Osteoblast (primary cell): ENCODE measurements at places on chromosomes 16 and 17. TPM values are rescaled to one million over a fixed set of nuclear protein-coding genes. Genes with fewer than 3 reads are reported as not detected.

NPIPA8 gene
- not detected in 2 replicates for total RNA-seq

SLC16A6 gene
- total RNA-seq, result 1.4 and 3.8 TPM in 2 replicates

CNGB1 gene
- total RNA-seq, result not detected in 2 replicates

CFAP97D1 gene
- under 0.01 TPM in 1 of 2 replicates, not detected in the other for total RNA-seq

OR2C1 gene
- total RNA-seq, result 0.29 TPM in 1 of 2 replicates, not detected in the other

MYOCD gene
- under 0.01 TPM in 2 replicates for total RNA-seq

OR3A3 gene
- not detected in 2 replicates for total RNA-seq

TMIGD1 gene
- not detected in 2 replicates for total RNA-seq

GRCh38 chr17:80839511-80839941 lies 152.1 kb upstream of the CHMP6 start:
- H3K4me3 ChIP-seq, result no peak overlapping the region
- H3K27me3 ChIP-seq, result no peaks in the 10 kb centered on the region
- H3K27ac ChIP-seq, result no peak overlapping the region
- peaks cover 4% of the 10 kb centered on the region for H3K4me1 ChIP-seq
- peaks cover 8% of the 10 kb centered on the region for H3K36me3 ChIP-seq

DNA sequence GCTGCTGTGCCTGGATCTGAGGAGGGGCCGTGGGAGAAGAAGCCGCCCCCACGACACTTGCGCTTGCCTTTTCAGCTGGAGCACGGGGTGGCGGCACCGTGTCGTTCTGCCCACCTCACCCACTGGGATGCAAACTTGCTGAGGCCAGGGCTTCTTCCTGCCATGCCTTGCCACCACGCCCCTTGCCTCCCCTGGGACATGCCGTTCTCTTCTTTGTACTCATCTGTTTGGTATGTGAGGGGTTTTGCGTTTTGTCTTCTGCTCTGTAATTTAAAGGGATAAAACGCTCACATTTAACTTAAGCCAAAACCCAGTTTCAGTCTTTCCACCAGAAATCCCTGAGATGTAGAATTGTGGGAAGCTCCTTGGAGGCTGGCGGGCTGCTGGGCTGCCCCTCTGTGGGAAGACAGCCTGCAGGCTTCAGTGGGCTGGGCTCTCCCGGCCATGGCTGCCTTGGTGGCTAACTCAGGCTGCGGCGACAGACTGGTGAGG lies 180.2 kb downstream of the RPTOR start:
- DNase-seq, result peak; percentile 91
- H3K27ac ChIP-seq, result peak overlapping the region; percentile 83
- H3K4me1 ChIP-seq, result peaks cover 31% of the 10 kb centered on the region
- H3K4me3 ChIP-seq, result peak overlapping the region; percentile 65
- H3K36me3 ChIP-seq, result no peaks in the 10 kb centered on the region
- H3K27me3 ChIP-seq, result no peaks in the 10 kb centered on the region

GRCh38 chr17:17781591-17782496 lies 54.9 kb downstream of the SREBF1 start:
- H3K4me1 ChIP-seq, result peaks cover 22% of the 10 kb centered on the region
- no peaks in the 10 kb centered on the region for H3K27me3 ChIP-seq
- H3K27ac ChIP-seq, result no peak overlapping the region
- DNase-seq, result no peak

DNA sequence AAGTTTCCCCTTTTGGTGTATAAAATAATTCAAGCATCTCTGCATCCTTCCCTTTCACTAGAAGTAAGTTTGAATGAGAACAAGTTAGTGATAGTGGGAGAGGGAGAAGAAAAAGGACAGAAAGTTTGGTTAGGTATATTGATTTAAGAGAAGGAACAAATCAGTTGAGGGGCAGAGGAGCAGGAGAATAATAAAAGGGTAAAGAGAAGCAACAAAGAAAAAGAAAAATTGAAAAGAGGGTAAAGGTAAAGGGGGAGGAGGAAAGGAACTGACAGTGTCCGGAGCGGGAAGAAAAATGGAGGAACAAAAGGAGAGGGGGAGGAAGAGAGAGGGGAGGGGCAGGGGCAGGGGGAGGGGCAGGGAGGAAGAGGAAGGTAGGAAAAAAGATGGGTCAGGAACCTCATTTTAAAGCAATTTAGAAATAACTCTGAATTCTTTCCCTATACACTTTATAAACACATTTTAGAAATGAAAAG lies 6.3 kb upstream of the IGF2BP1 start:
- H3K4me1 ChIP-seq, result no peaks in the 10 kb centered on the region
- DNase-seq, result no peak
- H3K27me3 ChIP-seq, result peaks cover 73% of the 10 kb centered on the region

DNA sequence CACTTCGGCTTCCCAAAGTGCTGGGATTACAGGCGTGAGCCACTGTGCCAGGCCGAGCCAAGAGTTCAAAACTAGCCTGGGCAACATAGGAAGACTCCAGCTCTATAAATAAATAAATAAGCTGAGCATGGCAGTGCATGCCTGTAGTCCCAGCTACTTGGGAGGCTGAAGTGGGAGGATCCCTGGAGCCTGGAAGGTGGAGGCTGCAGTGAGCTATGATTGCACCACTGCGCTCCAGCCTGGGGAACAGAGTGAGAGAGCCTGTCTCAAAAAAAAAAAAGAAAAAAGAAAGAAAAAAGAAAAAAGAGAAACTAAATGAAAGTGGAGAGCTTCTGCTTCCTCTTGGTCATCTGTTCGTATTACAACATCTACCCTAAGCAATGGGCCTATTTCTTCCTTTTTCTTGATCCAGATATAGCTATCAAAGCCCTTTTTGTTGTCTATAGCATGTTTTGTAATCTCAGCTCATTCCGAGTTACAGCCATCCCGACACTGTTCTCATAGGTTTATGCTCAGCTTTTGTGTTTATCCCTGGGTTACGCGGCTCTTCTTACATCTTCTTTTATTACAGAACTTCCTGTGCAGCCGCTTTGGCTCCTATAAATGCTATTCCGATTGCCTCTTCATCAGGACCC lies 14.1 kb upstream of the MAPK3 start:
- no peaks in the 10 kb centered on the region for H3K36me3 ChIP-seq
- H3K27me3 ChIP-seq, result no peaks in the 10 kb centered on the region
- H3K4me1 ChIP-seq, result no peaks in the 10 kb centered on the region

DNA sequence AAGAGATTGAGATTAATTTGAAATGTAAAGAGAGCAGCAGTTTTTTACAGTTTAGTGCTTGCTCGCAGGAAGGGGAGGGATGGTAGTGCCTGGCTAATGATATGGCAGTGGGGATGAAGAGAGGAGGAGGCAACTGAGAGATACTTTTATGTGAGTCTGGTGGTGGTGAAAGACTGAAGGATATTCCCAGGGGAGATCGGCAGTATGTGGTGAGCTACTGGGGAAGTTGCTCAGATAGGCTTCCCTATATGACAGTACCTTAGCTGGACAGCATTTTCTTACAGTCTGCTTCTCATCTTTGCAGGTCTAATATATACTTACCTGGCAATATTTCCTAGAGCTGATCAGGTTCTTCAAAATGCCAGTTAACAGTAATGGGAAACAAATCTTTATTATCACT lies 8.6 kb downstream of the CEP95 start:
- H3K36me3 ChIP-seq, result peaks cover 53% of the 10 kb centered on the region
- peaks cover 12% of the 10 kb centered on the region for H3K4me1 ChIP-seq
- H3K27ac ChIP-seq, result no peak overlapping the region
- no peak overlapping the region for H3K4me3 ChIP-seq
- H3K27me3 ChIP-seq, result no peaks in the 10 kb centered on the region

DNA sequence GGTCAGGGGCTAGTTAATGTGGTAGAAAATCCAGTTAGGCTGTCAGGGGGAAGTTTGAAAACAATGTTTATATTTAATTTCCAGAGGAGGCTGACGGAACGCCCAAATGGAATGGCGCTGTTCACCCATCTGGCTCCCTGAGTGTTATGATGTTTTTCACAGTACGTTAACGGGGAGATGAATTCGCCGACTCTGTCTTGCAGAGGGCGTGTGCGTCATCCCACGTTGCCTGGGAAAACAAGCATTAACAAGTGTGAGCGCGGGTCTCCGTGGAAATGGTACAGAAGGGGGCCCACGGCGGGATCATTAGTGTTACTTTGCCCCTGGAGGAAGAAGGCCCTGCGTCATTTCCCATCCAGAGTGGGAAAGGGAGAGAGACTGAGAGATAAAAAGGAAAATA lies 29.6 kb downstream of the RGS9 start:
- no peak for DNase-seq
- no peak overlapping the region for H3K27ac ChIP-seq
- peaks cover 18% of the 10 kb centered on the region for H3K27me3 ChIP-seq
- H3K36me3 ChIP-seq, result no peaks in the 10 kb centered on the region

GRCh38 chr16:49602201-49602975 lies 228.8 kb downstream of the C16orf78 start:
- no peaks in the 10 kb centered on the region for H3K4me1 ChIP-seq
- peak overlapping the region; percentile 40 for H3K4me3 ChIP-seq
- no peaks in the 10 kb centered on the region for H3K36me3 ChIP-seq
- no peaks in the 10 kb centered on the region for H3K27me3 ChIP-seq

DNA sequence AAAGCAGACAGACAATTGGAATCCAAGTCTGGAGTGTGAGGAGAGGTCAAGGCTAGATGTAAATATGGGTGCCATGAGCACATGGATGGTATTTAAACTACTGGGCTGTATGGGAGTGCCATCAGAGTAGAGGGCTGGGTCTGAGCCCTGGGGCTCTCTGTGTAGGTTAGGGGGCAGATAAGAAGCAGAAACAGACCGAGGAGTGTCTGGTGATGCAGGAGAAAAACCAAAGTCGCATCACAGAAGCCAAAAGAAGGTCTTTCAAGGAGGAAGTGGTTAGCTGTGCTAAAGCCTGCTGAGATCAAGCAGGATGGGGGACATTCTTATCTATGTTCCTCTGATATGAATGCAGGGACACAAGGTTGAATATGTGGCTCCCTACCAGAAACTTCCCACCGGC lies 1.9 kb downstream of the TSEN54 start:
- no peak overlapping the region for H3K27ac ChIP-seq
- H3K4me1 ChIP-seq, result peaks cover 15% of the 10 kb centered on the region
- H3K4me3 ChIP-seq, result no peak overlapping the region

DNA sequence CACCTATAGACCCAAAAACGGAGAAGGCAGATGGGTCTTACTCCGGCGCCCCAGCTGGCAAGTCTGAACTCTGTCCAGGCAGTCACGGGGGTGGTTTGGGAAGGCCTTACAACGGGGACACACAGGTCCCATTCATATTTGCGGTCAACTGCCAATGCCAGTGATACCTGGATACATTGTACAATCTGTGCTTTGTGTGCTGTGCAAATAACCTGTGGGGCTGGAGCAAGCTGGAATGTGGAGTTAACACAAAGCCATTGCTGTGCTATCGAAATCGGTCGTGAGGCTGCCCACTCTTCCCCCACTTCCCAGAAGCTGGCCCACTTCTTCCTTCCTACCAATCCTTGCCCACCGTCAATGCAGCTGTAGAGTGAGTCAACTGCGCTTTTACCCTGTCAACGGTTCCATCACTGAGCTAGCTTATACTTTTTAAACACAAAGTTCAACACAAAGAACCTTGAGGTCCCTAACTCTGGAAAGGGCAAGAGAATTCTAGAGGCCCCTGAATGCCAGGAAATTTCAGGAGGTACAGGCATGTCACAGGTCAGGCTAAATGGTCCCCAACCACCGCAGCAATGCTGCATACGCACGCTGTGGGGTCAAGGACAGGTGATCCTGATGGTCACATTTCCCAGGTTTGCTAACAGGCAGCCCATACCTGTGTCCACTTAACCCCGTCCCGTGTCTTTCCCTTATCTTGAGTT lies 122.8 kb downstream of the ZFHX3 start:
- H3K27me3 ChIP-seq, result no peaks in the 10 kb centered on the region
- no peaks in the 10 kb centered on the region for H3K36me3 ChIP-seq
- H3K4me1 ChIP-seq, result peaks cover 6% of the 10 kb centered on the region

GRCh38 chr17:41555105-41555887 lies 16.6 kb downstream of the KRT9 start:
- DNase-seq, result no peak
- peaks cover 21% of the 10 kb centered on the region for H3K4me1 ChIP-seq

DNA sequence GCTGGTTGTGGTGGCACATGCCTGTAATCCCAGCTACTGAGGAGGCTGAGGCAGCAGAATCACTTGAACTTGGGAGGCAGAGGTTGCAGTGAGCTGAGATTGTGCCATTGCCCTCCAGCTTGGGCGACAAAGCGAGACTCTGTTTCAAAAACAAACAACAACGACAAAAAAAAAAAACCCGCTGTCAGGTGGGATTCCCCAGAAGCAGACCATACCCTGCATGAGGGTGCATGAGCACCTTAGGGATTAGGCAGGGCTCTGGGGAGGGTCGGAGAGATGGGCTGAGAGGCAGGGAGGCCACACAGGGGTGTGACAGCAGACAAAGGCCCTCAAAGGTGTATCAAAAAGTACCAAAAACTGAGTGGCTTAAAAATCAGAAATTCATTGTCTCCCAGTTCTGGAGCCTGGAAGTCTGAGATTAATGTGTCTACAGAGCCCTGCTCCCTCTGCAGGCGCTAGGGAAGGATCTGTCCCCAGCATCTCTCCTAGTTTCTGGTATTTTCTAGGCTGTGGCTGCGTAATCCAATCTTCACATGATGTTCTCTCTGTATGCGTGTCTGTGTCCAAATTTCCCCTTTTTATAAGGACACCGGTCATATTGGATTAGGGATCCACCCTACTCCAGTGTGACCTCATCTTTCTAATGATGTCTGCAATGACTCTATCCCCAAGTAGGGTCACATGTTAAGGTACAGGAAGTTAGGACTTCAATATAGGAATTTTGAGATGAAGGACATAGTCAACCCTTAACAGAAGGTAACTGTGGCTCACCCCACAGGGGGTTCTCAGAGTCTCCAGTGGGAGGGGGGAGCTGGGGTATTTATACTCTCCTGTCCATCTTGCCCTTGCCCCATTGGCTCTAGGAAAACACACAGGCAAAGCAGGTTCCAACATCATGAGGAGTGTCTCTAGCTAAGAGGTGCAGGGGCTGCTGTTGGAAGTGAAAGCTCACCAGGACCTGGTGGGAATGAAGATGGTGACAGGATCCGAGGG lies 13.6 kb upstream of the TVP23A start:
- peaks cover 22% of the 10 kb centered on the region for H3K4me1 ChIP-seq
- H3K27me3 ChIP-seq, result peaks cover 10% of the 10 kb centered on the region
- H3K4me3 ChIP-seq, result no peak overlapping the region
- H3K36me3 ChIP-seq, result no peaks in the 10 kb centered on the region
- DNase-seq, result no peak

- H3K27ac ChIP-seq, result no peak overlapping the region
- H3K27me3 ChIP-seq, result no peaks in the 10 kb centered on the region
- no peak overlapping the region for H3K4me3 ChIP-seq
- DNase-seq, result no peak
- no peaks in the 10 kb centered on the region for H3K36me3 ChIP-seq
- H3K4me1 ChIP-seq, result no peaks in the 10 kb centered on the region
Observed at GRCh38 chr17:45883063-45883462, 11.3 kb upstream of the MAPT start.

- H3K36me3 ChIP-seq, result no peaks in the 10 kb centered on the region
- H3K27me3 ChIP-seq, result no peaks in the 10 kb centered on the region
- no peak overlapping the region for H3K4me3 ChIP-seq
Observed at GRCh38 chr16:53844804-53845203, 140.8 kb downstream of the FTO start.

- DNase-seq, result no peak
- H3K36me3 ChIP-seq, result no peaks in the 10 kb centered on the region
- no peak overlapping the region for H3K4me3 ChIP-seq
- H3K27me3 ChIP-seq, result no peaks in the 10 kb centered on the region
- H3K27ac ChIP-seq, result no peak overlapping the region
- no peaks in the 10 kb centered on the region for H3K4me1 ChIP-seq
Observed at GRCh38 chr16:47995354-47995753, 160.4 kb downstream of the ABCC12 start.

GRCh38 chr17:7132511-7133094 lies 18.0 kb upstream of the ASGR2 start:
- no peaks in the 10 kb centered on the region for H3K4me1 ChIP-seq
- peaks cover 14% of the 10 kb centered on the region for H3K27me3 ChIP-seq
- H3K27ac ChIP-seq, result no peak overlapping the region
- DNase-seq, result peak; percentile 21
